Naive thymus-derived CD8-positive, alpha-beta T cell (primary cell): ENCODE measurements at places on chromosomes 11 and 22.

DNA sequence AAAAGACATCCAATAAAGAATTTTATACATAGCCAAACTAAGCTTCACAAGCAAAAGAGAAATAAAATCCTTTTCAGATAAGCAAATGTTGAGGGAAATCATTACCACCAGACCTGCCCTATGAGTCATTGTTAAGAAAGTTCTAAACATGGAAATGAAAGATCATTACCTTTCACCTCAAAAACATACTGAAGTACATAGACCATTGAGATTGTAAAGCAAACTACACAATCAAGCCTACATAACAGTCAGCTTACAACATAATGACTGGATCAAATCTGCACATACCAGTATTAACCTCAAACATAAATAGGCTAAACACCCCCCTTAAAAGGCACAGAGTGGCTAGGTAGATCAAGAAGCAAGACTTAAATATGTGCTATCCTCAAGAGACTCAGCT lies 501.0 kb upstream of the LUZP2 start:
- H3K4me1 ChIP-seq, result no peaks in the 10 kb centered on the region
- no peaks in the 10 kb centered on the region for H3K27me3 ChIP-seq
- no peaks in the 10 kb centered on the region for H3K36me3 ChIP-seq
- H3K4me3 ChIP-seq, result no peak overlapping the region

GRCh38 chr11:70699294-70700221 lies 301.2 kb downstream of the CTTN start:
- no peaks in the 10 kb centered on the region for H3K36me3 ChIP-seq
- no peak for DNase-seq
- H3K4me1 ChIP-seq, result no peaks in the 10 kb centered on the region
- no peak overlapping the region for H3K27ac ChIP-seq
- no peak overlapping the region for H3K4me3 ChIP-seq

- no peaks in the 10 kb centered on the region for H3K36me3 ChIP-seq
- no peak overlapping the region for H3K4me3 ChIP-seq
- peak overlapping the region; percentile 38 for H3K27ac ChIP-seq
- H3K27me3 ChIP-seq, result no peaks in the 10 kb centered on the region
- no peak for DNase-seq
- H3K4me1 ChIP-seq, result peaks cover 4% of the 10 kb centered on the region
These were observed 1.7 kb upstream of the DCHS1 start for GRCh38 chr11:6657346-6657745.

GRCh38 chr11:69355959-69356702 lies 62.2 kb downstream of the MYEOV start:
- H3K27ac ChIP-seq, result no peak overlapping the region
- H3K4me3 ChIP-seq, result no peak overlapping the region
- peaks cover 3% of the 10 kb centered on the region for H3K27me3 ChIP-seq
- no peaks in the 10 kb centered on the region for H3K4me1 ChIP-seq
- no peaks in the 10 kb centered on the region for H3K36me3 ChIP-seq

DNA sequence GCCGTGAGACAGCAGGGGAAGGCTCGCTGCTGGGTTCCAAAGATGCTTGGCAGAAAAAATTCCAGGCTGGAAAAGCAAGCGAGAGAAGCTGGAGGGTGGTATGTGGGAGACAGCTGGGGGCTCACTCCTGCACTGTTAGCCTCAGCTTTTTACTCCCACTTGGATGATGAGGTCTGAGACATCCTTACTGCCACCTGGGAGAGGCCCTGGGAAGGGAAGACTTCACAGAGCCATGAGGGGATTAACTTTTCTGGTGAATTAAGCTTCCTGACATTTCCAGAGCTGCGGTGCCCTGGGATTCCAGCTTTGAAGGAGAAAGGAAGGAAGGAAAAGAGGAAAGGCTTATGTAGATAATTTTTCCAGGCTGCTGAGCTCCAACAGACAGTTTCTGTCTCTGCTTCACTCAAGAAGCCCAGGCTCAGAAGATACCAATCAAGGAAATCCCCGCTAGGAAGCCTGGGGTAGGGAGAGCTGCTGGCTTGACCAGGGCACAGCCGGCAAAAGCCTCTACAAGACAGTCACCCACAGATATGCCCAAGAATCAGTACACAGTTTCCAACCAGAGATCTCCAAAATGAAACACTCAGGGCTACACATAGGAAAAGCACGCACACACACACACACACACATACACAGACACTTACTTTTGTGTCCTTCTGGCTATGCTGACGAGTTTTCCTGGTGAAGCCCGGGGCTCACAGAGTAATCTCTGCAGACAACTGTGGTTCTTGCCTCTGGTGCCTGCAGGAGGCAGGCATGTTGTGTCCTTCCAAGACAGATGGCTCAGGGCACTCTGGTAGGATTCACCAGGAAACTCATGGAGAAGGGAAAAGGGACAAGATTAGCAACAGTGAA lies 907 bp downstream of the MCHR1 start:
- H3K4me3 ChIP-seq, result no peak overlapping the region
- no peak overlapping the region for H3K27ac ChIP-seq
- peaks cover 13% of the 10 kb centered on the region for H3K4me1 ChIP-seq
- no peak for DNase-seq

DNA sequence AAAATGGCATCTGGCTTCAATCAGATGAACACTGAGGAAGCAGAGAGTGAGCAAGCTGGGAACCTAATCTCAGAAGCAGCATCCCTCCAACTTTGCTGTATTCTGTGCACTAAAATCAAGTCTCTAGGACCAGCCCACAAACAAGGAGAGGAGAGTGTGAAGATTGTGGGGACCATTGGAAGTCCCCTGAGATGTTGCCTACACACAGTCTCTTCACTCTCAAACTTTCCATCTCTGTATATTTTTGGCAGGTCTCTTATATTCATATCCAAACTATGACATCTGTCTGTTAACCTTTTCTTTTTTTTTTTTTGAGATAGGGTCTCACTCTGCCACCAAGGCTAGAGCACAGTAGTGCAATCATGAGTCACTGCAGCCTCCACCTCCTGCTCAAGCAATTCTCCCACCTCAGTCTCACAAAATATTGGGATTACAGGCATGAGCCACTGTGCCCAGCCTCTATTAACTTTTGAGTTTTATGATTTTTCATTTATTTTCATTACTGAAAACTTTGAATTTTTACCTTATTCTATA lies 1096.4 kb downstream of the TBC1D22A start:
- no peak overlapping the region for H3K27ac ChIP-seq
- H3K4me3 ChIP-seq, result no peak overlapping the region
- H3K4me1 ChIP-seq, result no peaks in the 10 kb centered on the region
- H3K27me3 ChIP-seq, result peaks cover 19% of the 10 kb centered on the region
- peaks cover 2% of the 10 kb centered on the region for H3K36me3 ChIP-seq

DNA sequence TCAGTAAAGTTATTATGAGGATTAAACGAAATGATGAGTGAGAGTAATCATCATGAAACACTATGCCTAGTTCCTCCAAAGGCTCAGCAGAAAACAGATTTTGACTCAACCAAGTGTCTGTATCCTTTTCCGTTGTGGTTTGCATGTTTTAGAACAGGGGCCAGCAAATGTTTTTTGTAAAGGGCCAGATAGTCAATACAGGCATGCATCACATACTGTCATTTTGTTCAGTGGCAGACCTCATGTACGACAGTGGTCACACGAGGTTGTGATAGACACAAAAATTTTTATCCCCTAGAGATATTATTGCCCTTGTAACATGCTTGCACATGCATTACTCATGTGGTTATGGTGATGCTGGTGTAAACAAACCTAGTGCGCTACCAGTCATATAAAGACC lies 81.9 kb upstream of the SLC25A18 start:
- DNase-seq, result no peak
- no peaks in the 10 kb centered on the region for H3K36me3 ChIP-seq
- no peaks in the 10 kb centered on the region for H3K4me1 ChIP-seq
- H3K4me3 ChIP-seq, result no peak overlapping the region
- H3K27ac ChIP-seq, result no peak overlapping the region

- DNase-seq, result no peak
- no peaks in the 10 kb centered on the region for H3K27me3 ChIP-seq
- H3K27ac ChIP-seq, result no peak overlapping the region
These were observed 9.6 kb downstream of the BACE1-AS start for GRCh38 chr11:117300773-117301172.

GRCh38 chr11:100550912-100551632 lies 136.0 kb upstream of the ARHGAP42 start:
- DNase-seq, result no peak
- H3K4me1 ChIP-seq, result no peaks in the 10 kb centered on the region
- H3K27me3 ChIP-seq, result peaks cover 6% of the 10 kb centered on the region

- H3K27me3 ChIP-seq, result no peaks in the 10 kb centered on the region
- DNase-seq, result no peak
- peaks cover 4% of the 10 kb centered on the region for H3K36me3 ChIP-seq
- H3K4me1 ChIP-seq, result peaks cover 18% of the 10 kb centered on the region
These were observed 5.6 kb downstream of the RCE1 start for GRCh38 chr11:66848671-66849500.

- H3K27ac ChIP-seq, result no peak overlapping the region
- peaks cover 21% of the 10 kb centered on the region for H3K27me3 ChIP-seq
- no peak for DNase-seq
- H3K36me3 ChIP-seq, result no peaks in the 10 kb centered on the region
These were observed 369.4 kb upstream of the ISX start for GRCh38 chr22:34696557-34696956.

- peak overlapping the region; percentile 99 for H3K4me3 ChIP-seq
- H3K27me3 ChIP-seq, result no peaks in the 10 kb centered on the region
- H3K4me1 ChIP-seq, result peaks cover 29% of the 10 kb centered on the region
- DNase-seq, result no peak
These were observed 1.1 kb downstream of the POLD3 start for GRCh38 chr11:74593463-74593862.

DNA sequence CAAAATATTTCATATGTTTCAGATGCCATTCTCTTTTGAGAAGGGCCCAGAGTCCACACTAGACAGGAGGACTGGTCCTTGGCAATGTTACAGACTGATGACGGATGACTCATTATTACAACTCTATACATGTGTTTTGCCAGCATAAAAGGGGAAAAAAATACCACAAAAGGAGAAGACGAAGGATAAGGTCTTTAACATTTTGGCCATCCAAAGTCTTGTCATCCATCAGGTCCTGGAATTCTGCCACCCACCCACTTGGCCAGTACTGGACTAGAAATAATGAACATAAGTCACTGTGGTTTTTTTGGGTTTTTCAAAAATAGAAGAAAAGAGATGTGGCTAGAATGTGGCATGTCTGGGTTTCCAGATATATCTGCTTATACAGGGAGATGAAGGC lies 57.7 kb upstream of the BDNF start:
- DNase-seq, result no peak
- H3K4me3 ChIP-seq, result no peak overlapping the region
- no peak overlapping the region for H3K27ac ChIP-seq
- H3K4me1 ChIP-seq, result no peaks in the 10 kb centered on the region
- no peaks in the 10 kb centered on the region for H3K27me3 ChIP-seq
- no peaks in the 10 kb centered on the region for H3K36me3 ChIP-seq

DNA sequence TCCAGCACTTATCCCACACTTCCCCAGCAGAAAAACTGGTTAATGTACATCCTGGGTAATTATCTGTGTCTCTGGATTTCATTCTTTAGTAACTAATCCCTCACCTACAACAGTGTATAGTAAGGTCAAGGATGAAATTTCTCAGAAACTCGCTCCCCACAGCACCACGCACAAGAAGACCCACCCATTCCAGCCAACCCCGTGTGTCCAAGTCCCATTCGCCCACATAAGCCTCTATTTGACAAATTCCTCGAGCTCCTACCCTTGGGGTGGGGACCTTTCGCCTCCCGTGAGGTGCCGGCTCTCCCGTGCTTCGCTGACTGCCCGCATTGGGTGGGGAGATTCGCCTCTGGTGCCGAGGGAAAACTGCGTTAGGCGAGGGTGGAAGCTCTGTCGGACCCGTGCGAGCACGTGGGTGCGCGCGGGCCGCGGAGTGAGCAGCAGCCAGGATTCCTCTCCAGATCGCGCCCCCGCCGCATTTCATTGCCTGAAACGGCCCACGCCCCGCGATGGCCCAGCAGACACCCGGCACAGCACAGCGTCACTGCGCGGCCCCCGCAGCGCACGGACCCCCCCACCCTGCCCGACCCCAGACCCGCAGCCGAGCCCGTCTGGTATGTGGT lies 866 bp downstream of the EXPH5 start:
- H3K27ac ChIP-seq, result peak overlapping the region; percentile 94
- no peaks in the 10 kb centered on the region for H3K36me3 ChIP-seq
- peaks cover 23% of the 10 kb centered on the region for H3K4me1 ChIP-seq
- peak; percentile 30 for DNase-seq
- peaks cover 19% of the 10 kb centered on the region for H3K27me3 ChIP-seq

DNA sequence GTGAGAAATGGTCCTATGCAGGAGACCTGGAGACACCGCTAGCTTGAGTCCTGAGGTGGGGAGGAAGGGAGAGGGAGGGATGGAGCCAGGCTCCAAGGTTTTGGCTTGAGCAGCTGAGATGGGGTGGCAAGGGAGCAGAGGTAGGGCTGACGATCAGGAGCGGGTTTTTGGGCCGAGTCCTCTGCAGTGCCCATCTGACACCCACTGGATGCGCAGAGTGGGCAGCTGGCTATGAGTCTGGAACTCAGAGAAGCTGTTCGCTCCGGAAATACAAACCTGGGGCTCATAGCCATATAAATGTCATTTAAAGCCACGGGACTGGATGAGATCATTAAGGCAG lies 453 bp upstream of the MAFF start:
- H3K4me3 ChIP-seq, result peak overlapping the region; percentile 72
- DNase-seq, result no peak
- peak overlapping the region; percentile 96 for H3K27ac ChIP-seq

DNA sequence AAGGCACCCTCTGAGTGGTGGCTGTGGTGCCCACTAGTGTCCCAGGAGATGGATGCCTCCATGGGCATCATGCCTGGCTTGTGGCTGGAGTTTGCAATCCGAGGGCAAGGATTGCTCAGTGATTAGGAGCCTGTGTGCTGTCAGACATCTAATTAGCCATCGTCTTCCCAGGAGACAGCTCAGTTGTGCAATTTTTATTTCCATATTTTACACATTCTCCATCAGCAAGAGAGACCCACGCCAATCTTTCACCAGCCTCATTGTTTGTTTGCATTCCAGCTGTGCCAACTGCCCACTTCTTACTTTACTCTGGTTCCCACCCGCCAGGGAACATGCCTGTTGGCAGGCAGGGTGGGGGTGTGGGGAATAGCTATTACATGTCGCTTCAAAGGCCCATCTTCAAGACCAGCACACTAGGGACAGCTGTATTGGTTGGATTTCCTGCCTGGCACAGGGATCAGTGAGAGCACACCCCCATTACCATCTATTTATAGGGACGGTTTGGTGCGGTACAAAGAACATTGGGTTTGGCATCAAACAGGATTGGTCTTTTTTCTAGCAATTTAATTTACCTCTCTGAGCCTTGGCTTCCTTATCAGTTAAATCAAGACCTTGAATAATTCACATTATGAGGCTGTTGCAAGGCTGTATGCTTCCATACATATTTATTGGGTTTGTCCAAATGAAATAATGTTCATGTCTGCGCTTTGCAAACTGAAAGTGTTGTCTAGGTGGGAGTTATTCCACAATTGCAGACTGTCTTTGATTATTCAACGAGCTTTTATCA lies 80.7 kb upstream of the NAV2 start:
- H3K27ac ChIP-seq, result no peak overlapping the region
- no peaks in the 10 kb centered on the region for H3K4me1 ChIP-seq
- no peaks in the 10 kb centered on the region for H3K36me3 ChIP-seq
- peaks cover 11% of the 10 kb centered on the region for H3K27me3 ChIP-seq
- H3K4me3 ChIP-seq, result no peak overlapping the region
